Spleen (tissue), 13 donors: ENCODE measurements at places on chromosomes 1 and 21. TPM values are rescaled to one million over a fixed set of nuclear protein-coding genes. Genes with fewer than 3 reads are reported as not detected.
A peak's percentile ranks its signal among the peaks of the same experiment; 100 is the strongest.

DNA sequence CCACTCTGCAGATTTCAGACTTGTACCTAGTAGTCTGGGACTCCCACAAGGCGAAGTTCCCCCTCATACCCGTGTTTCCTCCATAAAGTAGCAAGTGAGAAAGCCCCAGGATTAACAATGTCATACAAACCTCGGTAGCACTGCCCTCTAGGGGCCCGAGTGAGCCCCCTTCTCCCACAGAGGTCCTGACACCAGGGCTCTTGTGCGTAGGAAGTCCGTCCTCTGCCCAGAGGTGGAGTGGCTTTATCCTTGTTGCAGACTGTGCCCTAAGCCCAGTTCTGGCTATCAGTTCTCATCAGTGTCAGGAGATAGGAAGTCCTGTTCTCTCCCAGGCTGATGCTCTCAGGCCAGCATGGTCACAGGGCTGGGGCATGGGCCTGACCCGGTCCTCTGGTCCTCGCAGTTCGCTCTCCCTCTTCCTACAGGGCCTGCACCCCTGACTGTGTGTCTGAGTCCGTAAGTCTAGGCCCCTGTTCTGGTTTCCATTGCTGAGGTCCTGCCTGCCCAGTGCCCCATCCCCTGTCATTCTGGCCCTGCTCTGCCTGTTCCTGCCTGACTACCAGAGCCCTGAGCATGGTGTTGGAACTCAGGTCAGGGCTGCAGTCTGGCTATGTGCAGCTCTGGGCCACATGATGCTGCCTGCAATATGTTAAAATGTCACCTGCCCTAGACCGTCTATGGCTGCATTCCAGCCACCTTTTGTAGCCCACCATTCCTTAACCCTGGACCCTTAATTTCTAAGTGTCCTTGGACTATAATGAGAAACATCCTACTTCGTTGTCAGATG, 285.6 kb downstream of the ASTN1 start:
- no peaks in the 10 kb centered on the region for H3K4me1 ChIP-seq
- no peaks in the 10 kb centered on the region for H3K36me3 ChIP-seq
- H3K27me3 ChIP-seq: no peaks in the 10 kb centered on the region
- no peak overlapping the region for H3K27ac ChIP-seq

DNA sequence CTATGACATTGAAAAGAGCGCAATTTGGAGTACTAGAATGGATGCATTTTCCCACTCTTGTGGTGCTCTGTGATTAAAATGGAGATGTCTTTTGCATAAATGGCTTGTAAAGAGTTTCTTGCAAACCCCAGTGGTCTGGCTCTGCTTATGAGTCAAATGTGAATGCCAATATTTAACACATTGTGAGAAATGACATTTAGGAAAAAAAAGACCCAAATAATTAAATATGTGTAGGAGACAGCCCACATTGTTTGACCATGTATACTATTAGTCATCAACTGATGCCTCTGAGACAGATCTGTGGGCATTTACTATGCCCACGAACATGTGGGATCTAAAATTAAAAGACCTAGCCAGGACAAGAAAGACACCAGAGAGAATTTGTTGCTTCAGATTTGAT, 22.2 kb upstream of the RUNX1 start:
- no peak overlapping the region for H3K4me3 ChIP-seq
- H3K4me1 ChIP-seq: no peaks in the 10 kb centered on the region
- no peaks in the 10 kb centered on the region for H3K36me3 ChIP-seq
- no peak for DNase-seq
- H3K27ac ChIP-seq: no peak overlapping the region

Gene SYCP1
- not detected for total RNA-seq

- H3K36me3 ChIP-seq: peaks cover 24% of the 10 kb centered on the region
- H3K27me3 ChIP-seq: no peaks in the 10 kb centered on the region
- H3K4me1 ChIP-seq: peaks cover 15% of the 10 kb centered on the region
- DNase-seq: peak; percentile 66
- H3K27ac ChIP-seq: no peak overlapping the region
Measured at GRCh38 chr1:154556422-154556821, 2.0 kb downstream of the UBE2Q1 start.

DNA sequence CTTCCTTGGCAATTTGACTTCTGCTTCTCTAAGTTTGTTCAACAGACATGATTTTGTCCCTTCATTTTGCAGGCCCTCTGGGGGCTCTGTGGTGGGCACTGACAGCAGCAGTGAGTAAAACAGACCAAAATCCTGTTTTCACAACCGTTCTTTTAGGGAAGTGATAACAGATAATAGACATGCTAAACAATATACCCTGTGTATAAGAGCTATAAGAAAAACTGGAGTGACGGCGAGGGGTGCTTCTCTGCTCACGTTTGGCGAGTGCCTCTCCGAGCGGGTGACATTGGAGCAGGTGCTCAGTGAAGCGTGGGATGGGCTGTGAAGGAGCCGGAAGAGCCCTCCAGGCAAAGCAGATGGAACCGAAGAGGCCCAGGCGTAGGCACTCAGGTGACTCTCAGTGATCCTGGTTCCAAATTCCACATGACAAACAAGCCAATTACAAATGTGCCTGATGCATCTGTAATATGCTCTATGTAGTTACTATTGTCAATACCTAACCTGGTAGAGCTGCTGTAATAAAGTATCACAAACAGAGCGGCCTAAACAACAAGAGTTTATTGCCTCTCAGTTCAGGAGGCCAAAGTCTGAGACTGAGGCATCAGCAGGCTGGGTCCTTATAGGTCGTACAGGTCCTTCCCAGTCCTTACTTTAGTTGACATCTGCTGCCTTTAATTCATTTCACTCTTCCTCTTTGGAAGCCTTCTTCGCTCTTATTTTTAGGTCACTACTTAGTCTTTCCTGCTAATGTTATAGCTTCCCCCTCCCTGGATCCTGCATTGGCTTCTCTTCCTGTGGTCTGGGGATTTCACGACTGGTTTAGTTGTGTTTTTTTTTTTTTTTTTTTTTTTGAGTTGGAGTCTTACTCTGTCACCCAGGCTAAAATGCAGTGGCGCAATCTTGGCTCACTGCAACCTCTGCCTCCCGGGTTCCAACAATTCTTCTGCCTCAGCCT, 20.1 kb downstream of the OR2B11 start:
- peaks cover 16% of the 10 kb centered on the region for H3K4me1 ChIP-seq
- no peak overlapping the region for H3K4me3 ChIP-seq

- no peak for DNase-seq
- H3K27ac ChIP-seq: no peak overlapping the region
- no peak overlapping the region for H3K4me3 ChIP-seq
- H3K36me3 ChIP-seq: no peaks in the 10 kb centered on the region
- H3K4me1 ChIP-seq: no peaks in the 10 kb centered on the region
Measured at GRCh38 chr1:201088901-201089525, 23.2 kb downstream of the CACNA1S start.
